ENCODE measurements at places on chromosomes 5 and 9.

GRCh38 chr5:173869316-173869715 is 18.8 kb upstream of the CPEB4 start:
- DNase-seq = no peak

GRCh38 chr9:34490360-34490759 is 31.8 kb downstream of the DNAI1 start:
- no peak for DNase-seq

DNA sequence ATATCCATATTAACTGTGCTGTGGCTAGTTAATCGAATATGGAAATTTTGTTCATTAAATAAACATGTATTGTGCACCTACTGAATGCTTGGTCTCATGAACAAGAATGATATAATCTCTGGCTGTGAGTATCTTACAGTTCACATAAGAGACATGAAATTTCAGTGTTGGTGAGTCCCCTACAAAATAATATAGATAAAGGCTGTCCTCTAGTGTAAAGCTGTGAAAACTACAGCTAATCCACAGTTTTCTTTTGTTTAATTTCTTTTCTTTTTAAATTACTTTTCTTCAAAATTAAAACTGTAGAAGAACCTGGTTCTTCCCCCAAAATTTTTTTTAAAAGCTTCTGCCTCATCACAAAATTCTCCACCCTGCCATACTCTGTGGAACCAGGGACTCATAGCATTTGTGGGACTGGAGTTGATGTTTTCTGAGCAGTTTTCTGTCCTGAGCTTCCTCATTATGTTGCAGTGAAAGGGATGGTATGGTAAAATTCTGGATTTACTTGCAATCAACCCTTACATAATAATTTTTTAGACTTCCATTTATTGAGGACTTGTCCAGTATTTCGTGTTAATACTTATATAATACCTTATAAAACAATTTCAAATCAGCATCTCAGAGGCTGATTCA is 135.0 kb downstream of the STK32A start:
- DNase-seq = no peak

- no peak for DNase-seq
Observed at GRCh38 chr5:87069974-87070608, 197.6 kb upstream of the RASA1 start.

GRCh38 chr9:88221105-88221504 is 82.8 kb upstream of the SPATA31C2 start:
- DNase-seq = no peak

DNA sequence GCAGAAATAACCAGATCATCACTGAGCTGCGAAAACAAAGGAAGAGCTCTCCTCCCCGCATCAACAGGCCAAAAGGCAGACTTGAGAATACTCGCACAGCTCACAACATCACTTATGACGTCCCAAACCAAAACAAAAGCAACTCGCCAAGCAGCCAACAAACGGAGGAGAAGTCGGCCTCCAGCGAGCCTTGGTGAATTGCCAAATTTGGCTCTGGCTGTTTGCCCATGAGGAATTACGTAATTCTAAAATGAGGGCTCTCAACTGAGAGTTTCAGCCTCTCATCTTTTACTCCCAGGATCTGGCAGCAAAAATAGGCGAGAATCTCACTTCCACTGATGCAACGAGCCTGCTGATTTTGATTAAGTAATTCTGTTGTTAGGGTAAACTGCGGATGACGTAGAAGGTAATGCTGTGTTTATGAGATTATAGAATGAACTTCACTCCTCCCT is 51.7 kb upstream of the SEMA6A start:
- DNase-seq = no peak

GRCh38 chr9:89623925-89624420 is 19.2 kb downstream of the GADD45G start:
- no peak for DNase-seq

DNA sequence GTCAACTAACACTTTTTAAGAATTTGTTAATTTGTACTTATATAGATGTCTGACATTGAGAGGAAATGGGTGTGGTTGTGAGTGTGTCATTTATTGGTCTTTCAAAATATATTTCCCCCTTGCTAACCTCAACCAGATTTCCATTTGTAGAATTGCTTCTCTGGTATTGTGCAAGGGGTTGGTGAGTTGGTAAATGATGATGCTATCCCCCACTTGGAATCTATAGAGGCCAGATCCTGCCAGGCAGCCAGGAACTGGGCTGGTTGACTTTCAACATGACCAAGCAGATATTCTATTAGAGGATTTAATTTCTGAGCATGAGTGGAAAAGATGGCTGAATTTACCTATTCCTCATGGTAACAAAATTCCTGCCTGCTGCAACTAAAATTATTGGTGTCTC is 306.6 kb upstream of the KIF2A start:
- no peak for DNase-seq

- DNase-seq = no peak
Observed at GRCh38 chr9:37575511-37575914, 667 bp downstream of the FBXO10 start.

GRCh38 chr5:169702693-169703481 is 65.8 kb downstream of the DOCK2 start:
- no peak for DNase-seq

DNA sequence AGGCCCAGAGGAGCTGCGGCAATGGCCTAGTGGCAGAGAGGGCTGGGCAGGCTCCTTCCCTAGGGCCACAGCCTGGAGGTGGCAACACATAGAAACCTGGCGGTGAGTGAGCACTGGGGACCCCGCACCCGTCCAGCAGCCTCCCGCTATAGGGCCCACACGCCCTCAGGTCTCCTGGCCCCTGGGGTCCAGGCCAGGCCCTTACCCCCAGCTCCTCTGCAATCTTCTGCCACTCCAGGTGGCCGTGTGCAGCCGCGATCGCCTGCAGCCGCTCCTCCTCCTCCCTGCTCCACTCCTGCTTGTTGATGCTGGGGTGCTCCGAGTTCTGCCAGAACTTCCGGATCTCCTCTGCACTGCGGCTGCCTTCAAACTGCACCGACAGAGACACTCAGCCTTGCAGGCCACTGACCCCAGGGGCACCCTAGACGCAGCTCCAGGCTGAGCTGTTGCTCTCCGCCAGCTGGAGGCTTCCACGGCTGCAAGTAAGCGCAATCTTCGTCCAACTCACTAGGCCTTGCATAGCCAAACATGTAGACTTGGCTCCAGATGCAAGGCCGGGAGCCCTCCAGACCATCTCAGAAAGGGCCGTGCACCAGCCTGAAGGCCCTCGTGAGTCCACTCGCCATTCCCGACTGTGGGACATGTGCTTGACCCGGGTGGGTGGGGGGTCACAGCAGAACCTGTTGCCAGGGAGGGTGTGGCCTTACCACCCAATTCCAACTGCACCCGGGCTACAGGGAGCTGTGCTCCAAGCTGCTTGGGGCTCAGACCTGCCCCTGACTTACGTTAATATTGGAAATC is 8.0 kb downstream of the SNAPC4 start:
- no peak for DNase-seq

GRCh38 chr9:73168298-73168934 is 16.8 kb downstream of the ANXA1 start:
- DNase-seq = no peak

- no peak for DNase-seq
Observed at GRCh38 chr5:153792305-153792704, 246.4 kb downstream of the FAM114A2 start.

DNA sequence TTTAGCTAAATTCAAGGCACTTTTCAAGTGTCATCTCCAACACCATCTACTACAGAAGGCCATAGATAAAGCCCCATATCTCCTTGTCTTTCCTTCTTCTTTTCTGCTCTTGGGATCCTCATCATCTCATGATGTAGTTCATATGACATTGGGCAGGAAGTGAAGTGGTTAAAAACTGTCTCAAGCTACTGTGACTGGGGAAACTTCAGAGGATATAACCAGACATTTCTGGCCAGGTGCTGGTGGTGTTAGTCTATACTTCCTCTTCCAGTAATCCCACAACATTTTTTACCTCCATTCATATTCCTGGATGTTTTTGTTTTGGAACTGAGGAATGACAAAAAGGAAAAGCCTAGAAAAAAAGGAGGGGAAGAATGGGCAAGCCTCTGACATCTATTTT is 188.7 kb downstream of the LURAP1L start:
- DNase-seq = no peak

DNA sequence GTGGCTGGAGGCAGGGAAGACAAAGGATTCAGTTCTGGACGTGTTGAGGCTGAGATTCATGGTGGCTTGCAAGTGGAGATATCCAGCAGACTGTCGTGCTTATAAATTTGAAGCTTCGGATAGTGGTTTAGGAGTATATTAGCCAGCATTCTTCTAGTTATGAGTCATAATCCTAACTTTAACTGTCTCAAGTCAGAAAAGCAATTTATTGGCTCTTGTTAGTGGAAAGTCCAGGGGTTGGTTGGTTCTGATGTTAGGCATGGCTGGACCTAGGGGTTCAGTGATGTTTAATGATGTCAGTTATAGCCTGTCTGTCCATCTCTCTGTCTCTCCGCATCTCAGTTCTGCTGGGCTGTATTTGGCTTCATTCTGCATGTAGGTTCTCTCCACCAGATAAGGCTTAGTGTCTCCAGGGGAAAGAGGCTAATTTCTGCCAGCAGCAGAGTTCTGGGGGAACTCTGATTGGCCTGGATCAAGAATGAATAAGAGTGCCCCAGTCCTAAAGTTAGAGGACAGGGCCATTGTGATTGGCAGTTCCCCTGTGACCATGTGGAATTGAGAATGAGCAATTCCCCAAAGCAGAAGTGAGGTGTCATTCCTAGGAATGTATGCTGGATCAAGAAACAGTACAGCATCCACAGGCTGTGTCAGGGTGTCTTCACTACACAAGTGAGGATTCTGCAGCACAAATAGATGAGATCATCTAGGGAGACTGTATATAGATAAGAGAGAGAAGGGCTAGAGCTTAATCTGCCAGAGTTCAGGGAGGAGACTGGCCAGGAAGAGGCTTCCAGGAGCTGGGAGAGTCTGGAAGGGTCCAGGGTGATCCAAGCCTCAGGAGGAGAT is 72.9 kb upstream of the SHB start:
- no peak for DNase-seq

GRCh38 chr9:132077881-132078698 is 1.6 kb downstream of the MED27 start:
- DNase-seq = no peak

- DNase-seq = no peak
Observed at GRCh38 chr9:33850677-33851076, 33.7 kb downstream of the UBE2R2 start.

GRCh38 chr5:149309354-149309753 is 35.9 kb upstream of the GRPEL2 start:
- DNase-seq = no peak

- DNase-seq = no peak
Observed at GRCh38 chr9:93211654-93212001, 27.7 kb downstream of the WNK2 start.

GRCh38 chr5:82748688-82749460 is 328.3 kb downstream of the TMEM167A start:
- DNase-seq = no peak

GRCh38 chr5:14185326-14186058 is 42.4 kb downstream of the TRIO start:
- no peak for DNase-seq

DNA sequence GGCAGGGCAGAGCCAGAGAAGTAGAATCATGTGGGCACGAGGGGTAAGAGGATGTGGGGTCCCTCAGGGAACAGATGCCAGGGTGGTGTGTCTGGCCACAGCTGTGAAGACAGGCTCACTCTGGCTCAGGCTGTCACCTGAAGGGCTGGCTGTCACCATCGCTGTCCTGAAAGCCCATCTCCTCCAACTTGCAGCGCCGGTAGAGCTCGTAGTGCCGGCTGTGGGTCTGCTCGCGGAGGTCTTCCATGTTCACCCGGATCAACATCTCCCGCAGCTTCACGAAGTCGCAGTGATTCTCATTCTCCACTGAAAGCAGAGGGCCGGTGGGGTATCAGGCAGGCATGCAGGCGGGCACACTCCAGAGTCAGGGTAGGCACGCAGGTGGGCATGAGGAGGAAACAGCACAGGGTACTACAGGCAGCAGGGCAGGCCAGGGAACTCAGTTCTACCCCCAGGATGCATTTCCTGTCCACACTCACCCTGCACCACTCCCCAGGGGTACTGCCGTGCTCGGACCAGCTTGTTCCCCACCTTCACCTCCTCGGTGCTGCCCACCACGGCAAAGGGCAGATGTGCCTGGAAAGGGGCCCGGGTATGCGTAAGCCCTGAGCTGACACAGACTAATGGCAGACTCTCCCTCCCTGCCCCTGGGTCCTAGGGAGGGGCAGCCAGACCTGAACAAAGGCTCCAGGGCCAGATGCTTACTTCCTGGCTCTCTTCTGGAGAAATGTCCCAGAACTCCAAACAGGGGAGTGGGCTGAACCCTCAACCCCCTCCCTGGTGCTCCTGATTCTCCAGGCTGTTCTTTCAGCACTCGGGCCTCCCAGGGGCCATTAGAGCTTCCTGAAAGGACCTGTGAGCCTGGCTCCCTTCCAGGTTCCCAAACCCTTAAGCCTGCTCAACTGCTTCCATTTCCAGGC is 14.4 kb downstream of the CCNI2 start:
- DNase-seq = no peak

DNA sequence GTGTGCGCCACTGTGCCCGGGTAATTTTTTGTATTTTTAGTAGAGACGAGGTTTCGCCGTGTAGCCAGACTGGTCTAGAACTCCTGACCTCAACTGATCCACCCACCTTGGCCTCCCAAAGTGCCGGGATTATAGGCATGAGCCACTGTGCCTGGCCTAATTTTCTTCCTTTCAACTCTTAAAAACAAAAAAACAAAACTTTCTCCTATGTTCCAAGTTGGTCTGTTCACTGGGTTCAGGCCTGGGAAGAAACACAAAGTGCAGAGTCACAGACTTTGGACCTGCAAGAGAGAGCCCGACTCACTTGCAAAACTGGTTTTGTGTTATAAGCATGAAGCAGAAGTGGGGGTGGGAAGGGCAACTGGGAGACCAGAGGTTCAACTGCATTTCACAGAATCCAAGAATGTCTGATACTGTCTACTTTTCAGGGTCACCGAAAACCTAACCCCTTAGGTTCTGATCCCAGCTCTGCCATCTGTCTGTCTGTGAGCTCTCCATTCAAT is 5.2 kb upstream of the HDHD3 start:
- DNase-seq = no peak

DNA sequence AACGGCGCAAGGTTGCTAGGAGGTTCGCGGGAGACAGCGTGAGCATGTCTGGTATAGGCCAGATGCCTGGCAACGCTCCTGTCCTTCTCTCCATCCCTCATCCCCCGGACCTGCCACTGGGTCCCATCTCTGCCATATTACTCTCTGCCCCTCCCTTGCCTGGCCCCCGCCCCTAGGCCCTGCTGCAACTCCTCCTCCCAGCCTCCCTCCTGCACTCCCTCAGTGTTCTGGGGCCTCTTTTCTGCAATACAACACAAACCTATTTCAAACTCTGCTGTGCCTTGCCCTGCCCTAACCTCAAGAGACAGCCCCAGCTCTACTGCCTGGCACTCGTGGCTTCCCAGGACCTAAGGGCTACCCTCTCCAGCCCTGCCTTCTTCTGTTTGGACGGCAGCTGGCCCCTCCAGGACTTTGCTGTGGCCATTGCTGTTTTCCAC is 8.9 kb upstream of the DBN1 start:
- no peak for DNase-seq

- DNase-seq = peak; percentile 21
Observed at GRCh38 chr5:147628058-147628895, 118.4 kb upstream of the DPYSL3 start.

DNA sequence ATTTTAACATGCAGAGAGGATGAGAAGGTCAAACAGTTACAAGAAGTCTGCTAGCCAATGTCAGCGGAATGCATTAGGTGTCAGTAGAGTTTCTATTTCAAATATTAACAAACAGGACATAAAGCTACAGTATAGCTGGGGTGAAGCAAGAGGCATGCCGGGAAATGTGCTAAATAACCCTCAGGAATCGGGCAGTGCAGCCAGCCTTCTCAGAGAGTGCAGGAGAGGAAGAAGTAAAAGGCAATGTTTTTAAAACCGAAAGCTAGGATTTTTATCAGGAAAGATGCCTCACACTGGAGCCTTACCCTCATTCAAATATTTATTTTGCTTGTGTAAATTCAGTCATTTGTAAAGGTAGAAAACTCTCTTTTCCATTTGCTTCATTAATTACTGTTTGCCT is 59.1 kb upstream of the SH3GL2 start:
- DNase-seq = no peak
